ENCODE measurements at places on chromosomes 12 and 14. TPM values are rescaled to one million over a fixed set of nuclear protein-coding genes. Genes with fewer than 3 reads are reported as not detected.
A peak's percentile ranks its signal among the peaks of the same experiment; 100 is the strongest.

Gene PMEL
- total RNA-seq, result 0.96 TPM

DNA sequence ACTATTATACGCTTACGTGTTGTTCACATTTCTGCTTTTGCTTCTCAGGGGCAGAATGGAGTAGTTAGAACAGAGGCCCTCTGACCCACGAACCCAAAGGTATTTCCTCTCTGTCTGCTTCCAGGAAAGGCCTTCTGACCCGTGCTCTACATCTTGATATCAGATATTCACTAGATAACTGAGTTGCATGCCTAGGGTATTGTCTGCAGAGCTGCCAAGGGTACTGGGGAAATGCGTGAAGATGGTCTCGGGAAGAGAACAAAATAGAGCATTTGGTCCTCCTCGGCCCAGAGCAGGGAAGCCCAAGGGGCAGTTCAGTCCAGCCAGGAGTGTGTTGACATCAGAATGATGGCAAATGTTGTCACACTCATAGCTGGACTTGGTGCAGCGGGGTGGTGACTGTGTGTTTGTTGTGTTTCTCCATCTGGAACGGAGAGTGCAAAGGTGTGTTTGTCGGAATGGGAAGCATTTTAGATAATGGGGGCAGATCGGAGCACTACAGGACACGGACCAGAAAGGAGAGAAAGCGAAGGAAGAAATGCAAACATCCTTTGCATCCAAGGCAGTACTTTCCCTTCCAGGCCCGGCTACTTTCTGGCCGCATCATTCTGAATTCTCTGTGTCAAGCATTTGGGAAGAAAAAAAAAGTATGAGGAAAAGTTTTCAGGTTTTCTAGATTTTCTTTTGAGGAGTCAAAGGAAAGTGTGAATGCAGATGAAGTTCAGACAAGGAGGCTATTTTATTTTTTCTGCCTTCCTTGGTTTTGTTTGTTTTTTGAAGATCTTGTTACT, 8.1 kb downstream of the GLT1D1 start:
- DNase-seq, result no peak

DNA sequence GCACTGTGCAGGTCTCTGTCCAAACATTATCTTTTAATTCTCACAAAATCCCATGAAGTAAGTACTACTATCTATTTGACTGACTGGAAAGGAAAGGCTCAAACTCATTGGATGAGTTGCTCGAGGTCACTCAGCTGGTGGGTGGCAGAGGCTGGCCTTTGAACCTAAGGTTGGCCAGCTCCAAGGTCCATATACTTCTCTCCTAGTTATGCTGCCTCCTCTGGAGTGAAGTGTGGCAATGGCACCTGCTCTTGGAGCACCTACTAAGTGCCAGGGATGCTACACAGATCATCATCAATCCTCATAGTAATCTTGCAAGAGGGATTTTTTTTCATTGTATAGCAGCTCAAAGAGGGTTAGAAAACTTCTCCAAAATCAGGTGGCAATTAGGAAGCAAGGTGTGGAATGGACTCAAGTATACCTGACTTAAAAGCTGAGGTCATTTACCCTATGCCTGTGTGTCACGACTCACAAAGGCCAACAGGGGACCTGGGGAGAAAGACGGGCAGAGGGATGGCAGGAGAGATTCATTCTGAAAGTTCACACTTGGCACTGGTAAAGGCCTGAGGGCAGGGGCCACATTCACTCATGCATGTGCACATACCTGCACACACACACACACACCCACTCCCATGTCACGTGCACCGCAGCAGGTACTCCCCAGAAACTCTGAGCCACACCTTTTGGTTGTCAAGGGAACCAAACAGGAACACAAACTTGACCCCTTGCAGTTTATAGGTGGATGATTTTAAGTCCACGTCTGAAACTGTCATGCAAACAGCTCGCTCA, 146.4 kb downstream of the FOXN3 start:
- DNase-seq, result no peak

DNA sequence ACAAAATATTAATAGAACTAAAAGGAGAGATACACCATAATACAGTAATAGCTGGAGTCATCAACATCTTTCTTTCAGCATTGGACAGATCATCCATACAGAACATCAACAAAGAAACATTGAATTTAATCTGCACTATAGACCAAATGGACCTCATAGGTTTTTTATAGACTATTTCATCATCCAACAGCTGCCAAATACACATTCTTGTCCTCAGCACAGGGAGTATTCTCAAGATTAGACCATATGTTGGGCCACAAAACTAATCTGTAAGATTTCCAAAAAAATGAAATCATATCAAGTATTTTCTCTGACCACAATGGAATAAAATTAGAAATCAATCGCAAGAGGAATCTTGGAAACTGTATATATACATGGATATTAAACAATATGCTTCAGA, 86.9 kb downstream of the FSCB start:
- no peak for DNase-seq

DNA sequence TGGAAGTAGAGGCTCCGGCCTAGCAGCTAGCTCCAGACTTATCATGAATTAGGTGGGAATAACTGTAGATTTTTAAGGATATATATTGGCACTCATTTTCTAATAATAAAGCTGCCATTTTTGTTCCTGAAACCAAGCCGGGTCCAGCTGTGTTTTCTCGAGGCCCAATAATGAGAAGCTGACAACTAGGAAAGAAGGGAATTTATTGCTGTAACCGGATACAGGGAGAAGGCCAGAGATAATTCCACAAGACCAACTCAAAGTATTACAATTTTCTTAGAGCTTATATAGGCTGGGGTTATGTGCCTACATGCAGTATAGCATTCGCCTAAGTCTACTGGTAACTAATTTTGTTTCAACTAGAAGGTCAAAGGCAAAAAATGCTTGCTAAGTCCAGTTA, 122.3 kb upstream of the FBXO33 start:
- DNase-seq, result no peak

GRCh38 chr12:89111964-89112363, 240.3 kb downstream of the DUSP6 start:
- DNase-seq, result no peak

- DNase-seq, result no peak
These were observed 120.4 kb downstream of the STAB2 start for GRCh38 chr12:103707446-103707845.

- no peak for DNase-seq
These were observed 16.2 kb downstream of the PSMC1 start for GRCh38 chr14:90272523-90272922.

DNA sequence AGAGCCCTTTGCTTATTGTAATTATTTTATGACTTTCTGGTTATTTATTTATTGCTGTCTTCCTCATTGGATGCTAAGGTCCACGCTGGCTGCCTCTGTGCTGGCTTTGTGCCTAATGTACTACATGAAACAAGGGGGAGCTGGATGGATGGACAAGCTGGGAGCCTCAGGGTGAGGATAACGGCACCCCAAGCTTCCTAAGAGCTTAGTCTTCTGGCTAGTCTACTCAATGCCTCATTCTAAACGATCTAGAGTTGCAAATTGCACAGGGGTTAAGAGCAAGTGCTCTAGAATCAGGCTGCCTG, 172.0 kb downstream of the CHST11 start:
- no peak for DNase-seq

- DNase-seq, result peak; percentile 61
These were observed at the start of gene MAPK1IP1L for GRCh38 chr14:55051423-55052268. MAPK1IP1L (plus strand) TSS chr14:55051647; CDS start chr14:55061684, 10,037 bp downstream.

- peak; percentile 97 for DNase-seq
These were observed 24.2 kb downstream of the TRHDE start for GRCh38 chr12:72296389-72296788.

Gene ATXN2
- 36.6 TPM for total RNA-seq

GRCh38 chr14:74548881-74549280, 55.3 kb downstream of the ISCA2 start:
- DNase-seq, result no peak

DNA sequence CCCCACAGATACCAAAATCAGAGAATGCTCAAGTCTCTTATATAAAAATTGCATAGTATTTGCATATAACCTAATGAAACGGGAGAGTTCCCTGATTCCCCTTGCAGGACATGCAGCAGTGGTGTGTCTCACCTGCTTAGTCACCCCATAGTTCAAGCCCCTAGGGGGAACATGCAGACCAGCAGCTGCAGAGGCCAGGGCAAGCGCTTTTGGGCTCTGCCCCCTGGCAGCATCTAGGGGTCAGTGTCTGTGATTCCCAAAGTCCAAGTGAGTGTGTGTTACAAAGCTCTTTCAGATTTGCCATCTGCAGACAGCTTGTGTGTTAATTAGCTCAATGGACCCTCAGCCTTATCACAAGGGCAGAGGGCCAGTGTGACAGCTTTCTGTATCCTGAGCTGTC, 110.1 kb downstream of the DNAI7 start:
- DNase-seq, result no peak

GRCh38 chr12:116990971-116991966, 80.5 kb downstream of the FBXW8 start:
- DNase-seq, result no peak

- DNase-seq, result no peak
These were observed 236.5 kb downstream of the PDZRN4 start for GRCh38 chr12:41424651-41425050.

DNA sequence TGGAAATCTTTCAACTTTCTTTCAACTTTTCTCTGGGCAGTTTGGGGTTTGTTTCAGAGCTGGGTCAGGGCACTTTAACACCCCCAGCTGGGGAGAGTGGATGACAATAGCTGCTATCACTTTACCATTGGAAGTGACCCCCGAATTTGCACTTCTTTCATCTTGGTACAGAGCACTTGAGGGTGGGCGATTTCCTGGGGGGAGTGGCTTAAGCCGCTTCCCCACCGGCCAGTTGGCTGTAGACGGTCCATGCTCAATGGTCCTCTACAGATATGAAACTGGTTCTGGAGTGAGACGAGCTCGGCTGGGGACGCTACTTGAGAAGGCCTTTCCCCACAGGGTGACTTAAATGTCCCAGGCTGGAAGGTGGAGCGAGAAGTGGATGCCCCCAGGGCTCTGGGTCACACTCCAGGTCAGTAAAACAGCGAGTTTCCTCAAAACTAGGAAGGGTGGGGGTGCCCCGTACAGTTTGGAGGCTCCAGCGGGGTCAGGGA, at the start of gene VRTN:
VRTN (plus strand) TSS at position 231 of the 494 bp plus-strand sequence. CDS start 8,313 bp downstream, outside the sequence.
- DNase-seq, result no peak

- DNase-seq, result no peak
These were observed 66.0 kb upstream of the TRIM9 start for GRCh38 chr14:51160871-51161270.

Gene NRIP2
- total RNA-seq, result not detected

DNA sequence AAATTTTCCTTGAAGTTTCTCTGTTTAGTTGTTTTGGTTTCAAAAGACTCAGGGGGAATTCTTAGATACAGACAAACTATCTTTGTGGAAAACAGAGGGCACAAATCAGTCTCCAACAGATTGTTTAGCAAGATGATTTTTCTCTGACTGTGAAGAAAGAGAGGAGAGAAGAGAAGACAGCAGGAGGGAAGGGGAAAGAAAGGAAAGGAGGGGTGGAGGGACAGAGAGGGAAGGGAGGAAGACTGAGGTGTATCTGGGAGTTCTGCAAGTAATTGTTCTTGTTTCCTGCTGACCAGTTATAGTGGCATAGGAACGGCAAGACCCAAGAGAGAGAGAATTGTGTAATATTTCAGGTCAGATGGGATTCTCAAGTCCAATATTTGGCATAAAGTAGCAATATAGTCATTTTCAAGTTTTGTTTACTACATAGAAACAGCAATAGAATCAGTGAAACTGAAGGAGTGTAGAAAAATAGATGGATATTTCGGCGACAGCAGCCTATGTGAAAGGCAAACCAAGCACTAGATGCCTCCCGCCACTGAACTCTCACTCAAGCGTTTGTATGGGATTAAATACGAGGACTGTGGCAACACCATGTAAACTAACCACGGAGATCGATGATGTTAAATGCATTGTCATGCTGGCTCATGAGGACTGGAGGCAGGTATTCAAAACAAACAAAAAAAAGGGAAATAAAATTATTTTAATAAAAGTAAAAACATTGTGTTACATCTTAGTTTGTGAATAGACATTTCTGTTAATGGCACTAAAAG, 342.5 kb downstream of the SLC16A7 start:
- no peak for DNase-seq

Gene TAS2R7
- not detected for total RNA-seq

Gene TAS2R43
- total RNA-seq, result not detected

DNA sequence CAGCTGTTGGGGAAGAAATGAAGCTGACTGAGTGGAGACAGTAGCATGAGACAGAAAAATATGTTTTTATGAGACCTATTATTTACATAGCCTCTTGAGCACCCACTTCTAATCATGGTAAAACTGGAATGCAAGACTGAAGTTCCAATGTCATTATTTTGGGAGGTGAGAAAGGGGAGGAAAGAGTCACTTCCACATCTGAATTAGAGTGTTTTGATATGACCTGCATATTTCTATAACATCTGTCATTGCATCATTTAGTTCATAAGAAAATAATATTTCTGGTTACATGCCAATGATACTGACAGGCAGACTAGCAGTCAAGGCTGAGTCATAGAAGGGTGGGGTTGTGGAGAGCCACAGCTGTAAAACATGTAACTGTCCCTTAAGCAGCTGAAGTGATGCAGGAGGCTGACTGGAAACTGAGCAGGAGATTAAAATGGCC, 26.7 kb downstream of the NTN4 start:
- peak; percentile 28 for DNase-seq

Gene PROX2
- not detected for total RNA-seq

Data from kidney epithelial cell (primary cell).